ENCODE measurements at places on chromosomes 12 and 14. TPM values are rescaled to one million over a fixed set of nuclear protein-coding genes. Genes with fewer than 3 reads are reported as not detected.

The SLC17A8 gene
- polyA plus RNA-seq, result not detected

DNA sequence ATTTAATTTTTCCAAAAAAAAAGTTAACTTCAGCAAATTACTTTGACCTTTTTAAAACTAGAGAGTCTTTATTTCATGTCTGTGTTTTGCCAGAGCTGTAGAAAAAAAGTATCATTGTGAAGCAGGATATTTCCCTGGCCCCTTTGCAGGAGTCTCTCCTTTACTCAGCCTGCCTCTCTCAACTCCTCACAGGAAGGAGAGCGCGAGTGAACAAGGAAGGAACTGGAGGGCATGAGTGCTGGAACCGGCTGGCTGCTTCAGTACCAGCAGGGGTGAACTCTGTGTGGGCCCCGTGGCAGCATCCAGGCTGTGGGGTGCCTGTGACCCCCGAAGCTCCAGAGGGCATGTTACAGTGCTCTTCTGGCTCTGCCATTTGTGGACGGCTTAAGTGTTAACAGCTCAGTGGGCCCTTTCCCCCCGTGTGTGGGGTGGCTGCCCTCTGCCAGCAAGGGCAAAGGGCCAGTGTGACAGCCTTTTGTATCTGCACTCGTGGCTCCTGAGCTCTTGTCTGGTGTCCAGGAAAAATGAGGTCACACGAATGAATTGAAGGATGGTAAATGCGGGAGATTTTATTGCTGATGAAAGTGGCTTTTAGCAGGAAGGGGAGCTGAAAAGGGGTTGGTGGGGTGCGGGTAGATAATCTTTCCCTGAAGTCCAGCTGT, 76.6 kb upstream of the KCNH3 start:
- DNase-seq, result no peak
- no peak overlapping the region for H3K4me3 ChIP-seq
- no peaks in the 10 kb centered on the region for H3K36me3 ChIP-seq
- H3K4me1 ChIP-seq, result no peaks in the 10 kb centered on the region
- no peak overlapping the region for H3K27ac ChIP-seq

- DNase-seq, result no peak
- H3K27ac ChIP-seq, result no peak overlapping the region
- H3K4me3 ChIP-seq, result no peak overlapping the region
- H3K4me1 ChIP-seq, result no peaks in the 10 kb centered on the region
Measured at GRCh38 chr14:93543766-93544165, 113.0 kb downstream of the UNC79 start.

GRCh38 chr14:76056128-76056527, 70.6 kb downstream of the IFT43 start:
- H3K27ac ChIP-seq, result no peak overlapping the region
- H3K4me3 ChIP-seq, result no peak overlapping the region
- no peaks in the 10 kb centered on the region for H3K27me3 ChIP-seq

DNA sequence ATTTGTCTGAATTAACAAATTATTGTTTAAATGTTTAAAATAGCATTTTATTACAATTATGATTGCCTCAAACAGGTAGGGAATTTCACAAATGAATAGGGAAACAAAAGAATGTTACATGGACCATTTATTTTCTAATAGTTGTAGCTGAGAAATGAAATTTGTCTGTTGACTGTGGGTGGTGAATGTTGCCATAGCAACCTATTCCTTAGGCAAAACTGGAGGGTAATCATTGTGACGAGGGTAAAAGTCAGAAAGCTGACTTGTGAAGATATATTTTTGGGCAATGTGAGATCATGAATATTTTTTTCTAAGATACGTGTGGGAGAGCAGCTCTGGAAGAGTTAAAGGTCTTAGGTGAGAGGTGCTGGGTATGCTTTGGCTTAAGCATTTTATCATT, 24.2 kb upstream of the CLEC14A start:
- H3K27me3 ChIP-seq, result no peaks in the 10 kb centered on the region
- H3K27ac ChIP-seq, result no peak overlapping the region
- no peak overlapping the region for H3K4me3 ChIP-seq
- H3K36me3 ChIP-seq, result no peaks in the 10 kb centered on the region
- H3K4me1 ChIP-seq, result no peaks in the 10 kb centered on the region

Data from CD4-positive, alpha-beta memory T cell (primary cell).